CD4-positive, alpha-beta T cell treated with Interleukin-21 for 1 hour (primary cell): ENCODE measurements at places on chromosomes 2 and 18.

- no peak for DNase-seq
Observed at GRCh38 chr18:47658498-47658897, 272.0 kb downstream of the SMAD2 start.

GRCh38 chr2:218344090-218344754 is 12.4 kb upstream of the CATIP start:
- DNase-seq: no peak

DNA sequence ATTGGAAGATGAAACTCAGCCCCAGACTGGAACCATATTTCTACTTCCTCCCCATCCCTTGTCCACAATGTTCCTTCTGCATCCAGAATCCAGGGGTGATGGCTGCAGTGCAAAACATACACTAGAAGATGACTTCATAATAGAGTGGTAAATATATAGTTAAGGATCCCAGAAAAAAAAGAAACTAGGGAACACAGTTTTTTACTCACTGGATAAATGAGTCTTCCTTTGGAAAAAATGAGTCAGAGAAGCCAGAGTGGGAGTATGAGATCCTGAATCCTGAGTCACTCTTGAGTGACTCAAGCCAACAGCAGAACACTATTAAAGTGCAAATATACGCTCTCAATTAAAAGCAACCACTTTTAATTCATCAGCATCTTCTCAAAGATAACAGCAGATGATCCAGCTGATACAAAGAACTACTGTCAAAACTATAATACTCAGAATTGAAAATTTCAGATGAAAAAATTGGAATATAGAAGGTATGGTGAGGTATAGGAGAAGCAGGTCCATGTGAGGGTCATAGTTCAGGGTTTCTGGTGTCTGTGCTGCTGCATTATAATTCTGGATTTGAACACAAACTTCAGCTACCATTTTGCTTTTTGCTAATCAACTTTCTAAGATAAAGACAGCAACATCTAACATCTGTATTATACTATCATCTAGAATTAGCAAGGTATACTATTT is 987.2 kb upstream of the CDH2 start:
- no peak for DNase-seq

DNA sequence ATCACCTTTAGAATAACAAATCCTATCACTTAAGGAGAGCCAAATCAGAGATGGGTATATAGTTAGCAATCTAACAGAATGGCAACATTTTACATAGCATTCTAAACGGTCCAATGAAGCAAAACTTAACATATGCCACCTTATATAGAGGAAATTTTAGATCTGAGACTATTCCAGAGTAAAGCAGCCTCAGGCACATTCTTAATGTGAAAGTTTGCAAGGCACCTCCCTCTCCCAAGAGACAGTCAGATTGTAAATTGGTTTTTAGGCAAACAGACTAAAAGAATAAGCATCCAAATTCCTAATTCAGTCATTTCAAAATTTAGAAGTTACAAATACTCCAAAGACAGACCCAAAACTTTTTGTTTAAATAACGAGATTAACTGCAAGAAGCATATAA is 292.9 kb downstream of the STK39 start:
- DNase-seq: no peak

- no peak for DNase-seq
Observed at GRCh38 chr18:58536534-58537271, 92.2 kb downstream of the ALPK2 start.

DNA sequence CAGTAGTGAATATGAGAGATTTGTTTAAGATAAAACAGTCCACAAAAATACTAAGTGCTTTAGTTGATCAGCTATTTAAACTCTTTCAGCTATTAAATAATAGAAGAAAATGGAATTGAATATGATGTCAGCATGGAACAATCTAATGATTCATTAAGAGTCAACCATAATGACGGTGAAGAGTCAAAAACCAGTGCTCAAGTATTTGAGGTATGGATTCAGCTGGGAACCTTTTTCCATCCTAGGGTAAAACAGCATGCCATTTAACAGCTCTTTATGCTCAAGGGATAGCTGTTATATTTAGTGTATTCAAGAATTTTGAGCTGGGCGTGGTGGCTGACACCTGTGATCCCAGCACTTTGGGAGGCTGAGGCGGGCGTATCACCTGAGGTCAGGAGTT is 29.7 kb downstream of the CARF start:
- DNase-seq: no peak

- DNase-seq: no peak
Observed at GRCh38 chr18:11946756-11947155, 34.6 kb upstream of the IMPA2 start.

GRCh38 chr2:17272170-17272569 is 246.1 kb downstream of the RAD51AP2 start:
- DNase-seq: no peak

DNA sequence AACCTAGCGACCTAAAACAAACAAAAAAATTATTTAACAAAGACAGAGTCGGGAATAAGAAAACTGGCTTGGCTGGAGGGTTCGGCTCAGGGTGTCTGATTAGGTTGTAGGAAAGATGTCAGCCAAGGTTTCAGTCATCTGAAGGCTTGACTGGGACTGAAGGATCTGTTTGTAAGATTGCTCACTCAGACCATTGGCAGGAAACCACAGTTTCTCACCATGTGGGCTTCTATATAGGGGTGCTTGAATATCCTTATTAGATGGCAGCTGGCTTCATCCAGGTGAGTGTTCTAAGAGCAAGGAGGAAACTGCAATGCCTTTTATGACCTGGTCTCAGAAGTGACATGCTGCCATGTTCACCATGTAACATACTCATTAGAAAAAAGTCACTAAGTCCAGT is 999 bp upstream of the IL36B start:
- DNase-seq: no peak

- DNase-seq: no peak
Observed at GRCh38 chr2:59182249-59182648, 941.1 kb upstream of the FANCL start.

GRCh38 chr2:118613737-118614136 is 233.7 kb downstream of the EN1 start:
- DNase-seq: no peak

- no peak for DNase-seq
Observed at GRCh38 chr2:222451224-222451674, 26.9 kb downstream of the SGPP2 start.

DNA sequence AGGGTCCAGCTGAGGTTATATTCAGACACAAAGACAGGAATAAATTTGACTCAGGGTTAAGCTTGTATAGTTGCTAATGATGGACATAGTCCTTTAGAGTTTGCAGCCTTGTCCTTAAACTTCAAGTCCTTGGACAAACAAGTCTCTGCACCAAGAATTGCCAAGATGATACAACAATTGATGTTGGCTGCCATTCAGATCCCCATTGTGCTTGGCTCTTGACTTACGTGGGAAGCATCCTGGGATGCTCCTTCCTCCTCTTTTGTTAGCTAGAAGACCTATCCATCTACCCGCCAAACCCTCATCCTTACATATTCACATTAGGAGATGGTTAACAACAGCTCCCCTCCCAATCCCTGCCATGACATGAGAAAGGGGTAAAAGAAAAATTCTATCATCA is 115.6 kb downstream of the RDH14 start:
- no peak for DNase-seq

- no peak for DNase-seq
Observed at GRCh38 chr2:203003716-203004115, 11.0 kb upstream of the NBEAL1 start.

- DNase-seq: no peak
Observed at GRCh38 chr2:211744379-211744778, 794.2 kb downstream of the ERBB4 start.

- DNase-seq: peak; percentile 50
Observed at GRCh38 chr2:171703574-171704347, 16.5 kb downstream of the DYNC1I2 start.

DNA sequence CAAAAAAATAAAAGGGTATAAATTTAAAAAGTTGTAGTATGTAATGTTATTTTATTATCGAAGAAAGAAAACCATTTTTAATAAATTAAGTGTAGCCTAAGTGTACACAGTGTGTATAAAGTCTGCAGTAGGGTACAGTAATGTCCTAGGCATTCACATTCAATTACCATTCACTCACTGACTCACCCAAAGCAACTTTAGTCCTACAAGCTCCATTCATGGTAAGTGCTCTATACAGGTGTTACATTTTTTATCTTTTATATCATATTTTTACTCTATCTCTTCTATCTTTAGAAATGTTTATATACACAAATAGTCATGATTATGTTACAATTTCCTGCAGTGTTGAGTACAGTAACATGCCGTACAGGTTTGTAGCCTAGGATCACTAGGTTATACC is 59.5 kb downstream of the RABL2A start:
- no peak for DNase-seq

GRCh38 chr18:3511980-3512379 is 62.0 kb downstream of the TGIF1 start:
- peak; percentile 55 for DNase-seq

GRCh38 chr2:106012001-106012590 is 182.0 kb downstream of the UXS1 start:
- no peak for DNase-seq

GRCh38 chr18:9329471-9329870 is 5.1 kb upstream of the TWSG1 start:
- DNase-seq: no peak

- DNase-seq: no peak
Observed at GRCh38 chr2:197137231-197137630, 173.3 kb downstream of the ANKRD44 start.

DNA sequence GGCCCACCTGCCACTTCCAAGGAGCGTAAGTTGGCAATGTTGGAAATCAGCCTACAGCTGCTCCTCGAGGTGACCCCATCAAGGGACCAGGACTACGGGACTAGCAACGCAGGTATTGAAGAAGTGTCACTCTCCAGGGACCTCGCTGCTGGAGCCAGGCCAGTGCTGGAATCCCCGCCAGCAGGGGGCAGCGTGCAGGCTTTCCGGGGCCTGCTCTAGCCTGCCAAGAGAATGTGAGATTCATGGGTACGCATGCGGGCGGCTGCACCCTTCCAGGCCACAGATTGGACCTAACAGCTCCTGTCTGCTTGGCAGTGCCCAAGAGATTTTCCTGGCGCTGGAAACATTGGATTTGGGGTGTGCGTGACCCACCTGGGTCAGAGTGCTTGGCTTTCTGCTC is 182.8 kb upstream of the RAB12 start:
- peak; percentile 1 for DNase-seq

GRCh38 chr2:216645636-216645950 is 12.4 kb downstream of the IGFBP2 start:
- DNase-seq: no peak

- no peak for DNase-seq
Observed at GRCh38 chr2:150679456-150680120, 192.1 kb upstream of the RND3 start.

GRCh38 chr2:55115761-55116597 is 65.7 kb upstream of the RTN4 start:
- DNase-seq: no peak

- no peak for DNase-seq
Observed at GRCh38 chr2:233288663-233289062, 19.0 kb upstream of the SAG start.

DNA sequence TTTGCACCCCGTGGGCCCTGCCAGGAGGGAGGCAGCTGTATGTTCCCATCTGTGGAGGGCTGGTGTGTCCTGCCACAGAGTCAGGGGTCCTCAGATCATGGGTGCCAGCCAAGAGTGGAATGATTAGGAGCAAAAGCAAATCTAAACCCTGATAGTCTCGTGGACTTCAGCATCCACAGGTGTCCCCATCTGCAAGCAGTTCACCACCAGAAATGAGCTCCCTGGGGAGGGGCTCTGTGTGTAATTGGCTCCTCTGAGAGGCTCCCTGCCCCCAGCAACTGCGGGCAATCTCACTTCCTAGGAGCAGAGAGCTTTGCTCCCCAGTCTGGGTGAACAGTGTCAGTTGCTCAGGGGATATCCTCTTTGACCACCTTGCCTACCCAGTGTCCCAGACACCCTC is 78.1 kb downstream of the HNRNPLL start:
- DNase-seq: no peak

DNA sequence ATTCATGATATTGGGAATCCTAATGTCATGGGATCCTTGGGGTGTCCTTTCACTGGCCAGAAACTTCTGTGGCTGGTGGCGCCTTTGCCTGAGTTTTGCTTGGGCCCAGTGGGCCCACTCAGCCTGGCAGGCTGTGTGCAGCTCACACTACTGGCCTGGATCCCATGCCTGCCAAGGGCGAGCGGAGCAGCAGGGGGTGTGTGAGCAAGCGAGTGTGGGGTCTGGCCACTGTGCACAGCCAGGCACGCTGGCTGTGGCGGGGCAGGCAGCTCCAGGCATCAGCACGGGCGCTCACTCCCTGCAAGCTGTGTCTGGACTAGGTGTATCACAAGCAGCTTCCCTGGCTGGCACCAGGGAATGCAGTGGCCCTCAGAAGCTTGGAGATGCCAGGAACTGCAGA is 74.5 kb downstream of the NCOA1 start:
- DNase-seq: no peak

- no peak for DNase-seq
Observed at GRCh38 chr2:180056367-180057118, 49.4 kb upstream of the CWC22 start.

DNA sequence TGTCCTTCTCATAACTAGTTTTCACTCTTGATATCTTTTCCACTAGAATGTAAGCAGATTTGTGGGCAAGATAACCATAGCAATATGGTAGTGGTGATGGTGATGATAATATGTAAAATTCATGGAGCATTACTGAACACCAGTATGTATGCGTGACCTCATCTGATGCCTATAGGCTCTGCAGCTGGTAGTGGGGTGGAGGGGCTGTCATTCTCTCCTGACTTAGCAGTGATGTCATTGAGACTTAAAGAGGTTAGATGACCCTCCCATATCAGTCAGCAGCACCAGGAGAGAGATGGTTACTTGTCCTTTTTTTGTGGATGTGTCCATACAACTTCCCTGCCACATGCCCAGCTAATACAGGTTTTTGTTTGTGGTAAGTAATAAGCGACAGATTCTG is 27.9 kb downstream of the PARD3B start:
- no peak for DNase-seq

DNA sequence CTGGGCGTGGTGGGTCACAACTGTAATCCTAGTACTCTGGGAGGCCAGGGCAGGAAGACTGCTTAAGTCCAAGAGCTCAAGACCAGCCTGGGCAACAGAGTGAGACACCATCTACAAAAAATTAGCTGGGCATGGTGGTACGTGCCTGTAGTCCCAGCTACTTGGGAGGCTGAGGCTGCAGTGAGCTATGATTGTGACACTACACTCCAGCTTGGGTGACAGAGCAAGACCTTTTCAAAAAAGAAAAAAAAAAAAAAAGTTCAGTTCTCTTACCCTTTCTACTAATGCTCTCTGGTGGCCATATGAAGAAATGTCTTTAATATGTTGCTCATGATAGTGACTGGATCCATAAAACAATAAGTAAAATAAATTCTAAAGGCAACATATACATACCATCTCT is 14.9 kb downstream of the TYW5 start:
- peak; percentile 10 for DNase-seq

DNA sequence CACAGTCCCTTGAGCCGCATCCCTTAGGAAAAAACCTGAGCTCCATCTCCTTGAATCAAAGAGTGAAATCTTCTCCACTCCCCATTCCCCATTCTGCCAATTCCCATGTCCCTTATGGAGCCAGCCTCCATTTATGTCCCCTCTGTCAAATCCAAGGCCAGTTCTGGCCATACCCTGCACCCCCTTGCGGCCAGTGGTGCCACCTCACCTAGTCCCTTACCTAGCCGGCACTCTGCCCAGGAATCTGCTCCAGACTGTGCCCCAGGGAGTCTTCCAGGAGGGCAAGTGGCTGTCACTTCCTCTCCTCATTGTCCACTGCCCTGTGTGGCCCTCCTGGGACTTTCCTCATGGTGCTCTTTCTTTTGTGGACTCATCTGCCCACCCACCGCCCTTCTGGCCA is 195.4 kb upstream of the RMP24 start:
- DNase-seq: no peak
